ENCODE measurements at places on chromosomes 1 and 21. TPM values are rescaled to one million over a fixed set of nuclear protein-coding genes. Genes with fewer than 3 reads are reported as not detected.

Gene ARHGAP30
- not detected for total RNA-seq

Gene DEPDC1
- 18.7 TPM for total RNA-seq

Gene CR1
- total RNA-seq = not detected

Gene GPR37L1
- not detected for total RNA-seq

Gene DISC1
- total RNA-seq = 0.91 TPM

Gene AMY1C
- not detected for total RNA-seq

Gene C1orf185
- total RNA-seq = not detected

Gene RPTN
- total RNA-seq = not detected

Gene RIIAD1
- not detected for total RNA-seq

Gene ERVH48-1
- not detected for total RNA-seq

Gene UTS2
- not detected for total RNA-seq

Gene REN
- total RNA-seq = not detected

Gene NBPF8
- 3.0 TPM for total RNA-seq

Gene ACTN2
- total RNA-seq = 0.71 TPM

Gene IQGAP3
- total RNA-seq = 47.1 TPM

Gene GBP7
- total RNA-seq = not detected

Gene NDUFV3
- total RNA-seq = 36.1 TPM

Gene TTLL10
- total RNA-seq = not detected

Gene EPHX1
- total RNA-seq = 192 TPM

Gene DDR2
- total RNA-seq = not detected

Gene SLC44A5
- total RNA-seq = 0.70 TPM

Gene FCER1A
- not detected for total RNA-seq

Gene GUCA2B
- total RNA-seq = not detected

Gene GJA9
- total RNA-seq = not detected

Gene BROX
- 65.9 TPM for total RNA-seq

Gene OR2T33
- not detected for total RNA-seq

Gene CFHR5
- total RNA-seq = not detected

Gene IL19
- not detected for total RNA-seq

Gene OR2G6
- total RNA-seq = not detected

Gene NHLH1
- total RNA-seq = not detected

Gene RAB25
- not detected for total RNA-seq

Gene TMOD4
- total RNA-seq = not detected

Gene SRGAP2C
- total RNA-seq = 8.6 TPM

Gene GNG12
- total RNA-seq = 41.9 TPM

Gene MX2
- total RNA-seq = 1.2 TPM

Gene C1orf115
- 22.0 TPM for total RNA-seq

Gene ZBTB8A
- 3.4 TPM for total RNA-seq

Gene HAO2
- not detected for total RNA-seq

Gene SGIP1
- total RNA-seq = 26.8 TPM

Measured in Caki2 (cell line).